Fibroblast of gingiva (primary cell): ENCODE measurements at places on chromosomes 2 and 18.

GRCh38 chr2:165055082-165055851 is 99.9 kb upstream of the SLC38A11 start:
- no peak for DNase-seq

GRCh38 chr2:204354442-204354856 is 190.8 kb upstream of the PARD3B start:
- no peak for DNase-seq

DNA sequence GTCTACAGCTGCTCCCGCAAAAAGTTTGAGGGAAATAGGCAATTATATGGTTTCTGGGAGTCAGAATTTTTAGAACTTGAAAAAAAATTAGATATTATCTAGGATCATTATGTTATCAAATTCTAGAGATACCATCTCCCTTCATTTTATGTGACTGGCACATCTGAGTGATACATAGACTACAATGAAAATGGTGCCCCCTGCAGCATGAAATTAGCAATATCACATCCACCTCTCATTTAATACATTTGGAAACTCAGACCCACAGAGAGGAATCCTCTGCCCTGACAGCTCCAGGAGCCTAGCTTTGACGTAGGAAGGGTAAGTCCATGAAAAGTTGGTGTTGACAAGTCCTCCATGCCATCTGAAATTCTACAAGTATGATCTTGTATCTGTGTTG is 381.6 kb downstream of the SUCLG1 start:
- no peak for DNase-seq

- no peak for DNase-seq
Measured at GRCh38 chr2:54606393-54606958, 117.0 kb upstream of the EML6 start.

DNA sequence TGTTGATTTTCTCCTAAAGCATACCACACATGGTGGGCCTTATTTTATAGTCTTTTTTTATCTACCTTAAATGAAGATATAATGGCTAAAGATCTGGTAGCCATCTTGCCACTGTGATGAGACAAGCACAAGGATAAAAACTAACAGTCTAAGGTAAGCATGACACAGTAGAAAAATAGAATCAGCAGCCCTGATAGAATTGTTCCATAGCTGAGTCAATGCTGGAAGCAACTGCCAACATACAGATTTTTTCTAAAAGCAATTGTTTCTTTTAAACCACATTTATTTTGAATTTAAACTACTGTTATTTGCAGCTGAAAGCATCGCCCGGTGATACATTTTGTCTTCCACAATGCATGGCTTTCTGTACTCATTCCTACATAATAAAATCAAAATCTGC is 1091.5 kb upstream of the CHAC2 start:
- DNase-seq, result no peak

GRCh38 chr18:22191923-22192322 is 22.5 kb downstream of the GATA6 start:
- DNase-seq, result no peak

DNA sequence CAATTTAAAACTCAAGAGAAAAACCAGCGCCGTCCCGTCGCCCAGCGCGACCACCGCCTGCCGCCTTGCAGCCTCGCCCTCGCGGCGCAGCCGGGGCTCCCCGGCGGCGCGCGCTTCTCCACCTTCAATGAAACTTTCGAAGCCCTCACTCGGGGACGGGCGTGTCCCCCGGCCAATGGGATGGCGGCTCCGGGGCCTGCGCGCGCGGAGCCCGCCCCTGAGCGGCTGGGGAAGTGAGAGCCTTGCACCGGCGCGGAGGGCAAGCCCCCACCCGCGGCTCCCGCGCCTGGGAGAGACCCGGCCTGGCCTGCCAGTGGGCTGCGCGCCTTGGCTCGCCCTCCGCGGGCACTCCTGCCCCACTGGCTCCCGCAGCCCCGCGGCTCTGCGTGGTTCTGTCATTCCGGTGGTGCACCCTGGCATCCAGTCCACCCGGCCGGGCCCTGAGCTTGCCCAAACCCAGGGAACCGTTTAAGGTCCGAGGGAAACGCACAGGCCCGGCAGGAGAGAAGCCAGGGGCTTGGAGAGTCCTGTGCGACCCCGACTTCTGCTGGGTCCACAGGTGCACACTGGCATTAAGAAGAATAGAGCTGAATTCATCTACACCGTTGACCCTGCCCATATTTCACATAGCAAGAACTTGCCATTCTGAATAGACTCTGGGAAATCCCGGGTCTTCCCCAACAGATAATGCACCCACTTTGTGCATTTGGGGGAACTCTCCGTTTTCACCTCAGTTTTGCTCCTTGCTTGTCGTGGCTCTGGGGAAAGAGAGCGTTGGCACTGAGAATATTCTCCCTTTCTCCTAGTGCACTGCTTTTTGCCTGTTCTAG is at the start of gene PIEZO2:
Gene PIEZO2, minus strand, starts transcription at position 129 of the 830 bp plus-strand sequence. CDS start 981 bp downstream, outside the sequence.
- DNase-seq, result no peak

DNA sequence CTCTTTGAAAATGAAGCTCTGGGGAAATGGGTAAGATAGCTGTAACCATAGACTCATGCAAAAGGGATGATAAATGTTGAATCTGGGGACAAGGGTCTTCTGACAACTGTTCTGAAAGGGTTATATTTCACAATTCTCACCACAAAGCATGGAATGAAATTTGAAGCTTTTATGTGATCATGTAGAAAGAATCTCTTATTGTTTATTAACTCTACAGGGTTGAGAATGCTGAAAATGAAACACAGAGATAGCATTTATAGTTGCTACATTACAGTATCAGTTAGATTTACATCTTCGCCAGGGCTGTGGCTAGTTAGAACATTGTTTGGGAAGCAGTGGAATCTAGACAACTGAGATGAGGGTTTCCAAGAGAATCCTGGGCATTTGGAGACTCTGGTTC is 97.4 kb upstream of the LHCGR start:
- peak; percentile 12 for DNase-seq

DNA sequence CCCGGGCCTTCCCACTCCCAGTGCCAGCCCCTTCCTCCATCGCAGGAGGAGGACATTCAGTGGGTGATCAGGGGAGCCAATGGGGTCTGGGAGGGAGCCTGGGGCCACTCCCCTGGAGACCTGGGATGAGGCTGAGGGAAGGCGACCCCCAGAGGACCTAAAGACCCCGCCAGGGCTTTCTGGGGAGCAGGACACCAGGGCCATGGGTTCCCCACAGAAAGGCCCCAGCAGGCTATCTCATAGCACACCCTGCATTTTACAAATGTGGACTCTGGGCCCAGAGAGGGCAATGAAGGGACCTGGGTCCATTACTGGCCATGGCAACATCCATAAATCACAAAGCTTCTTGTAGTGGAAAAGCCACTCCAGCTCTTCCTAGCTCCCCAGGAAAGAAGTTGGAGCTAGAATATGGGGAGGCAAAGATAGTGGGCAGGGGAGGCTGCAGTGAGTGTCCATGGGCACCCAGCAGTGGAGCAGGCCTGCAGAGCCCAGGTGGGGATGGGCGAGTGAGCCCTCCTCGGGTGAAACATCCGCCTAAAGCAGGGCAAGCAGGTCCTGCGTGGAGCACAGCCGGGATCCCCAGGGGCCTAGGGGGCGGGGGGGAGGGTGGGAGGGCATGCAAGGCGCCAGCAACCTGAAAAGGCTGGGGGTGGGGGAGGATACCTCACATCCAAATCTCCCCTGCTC is 13.8 kb downstream of the CYP26B1 start:
- no peak for DNase-seq

- no peak for DNase-seq
Measured at GRCh38 chr2:70942396-70943204, 6.9 kb downstream of the ATP6V1B1 start.

- DNase-seq, result no peak
Measured at GRCh38 chr2:240258685-240259084, 118.2 kb upstream of the OTOS start.

DNA sequence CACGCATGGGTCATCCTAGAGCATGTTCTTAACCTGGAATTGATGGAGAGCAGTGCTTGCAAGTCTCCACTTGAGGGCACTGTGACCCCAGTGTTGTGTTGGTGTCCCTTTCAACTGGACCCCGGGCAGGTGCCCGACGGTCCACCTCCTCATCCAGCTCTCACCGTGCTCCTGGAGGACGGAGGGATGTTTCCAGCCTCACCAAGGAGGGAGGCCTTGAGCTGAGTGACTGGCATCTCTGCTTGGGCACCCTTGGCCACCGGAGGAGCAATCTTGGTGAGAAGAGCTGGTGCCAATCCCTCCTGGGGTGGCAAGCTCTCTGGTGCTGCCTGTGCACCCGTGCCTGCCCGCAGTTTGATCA is 45.4 kb upstream of the ASB18 start:
- DNase-seq, result no peak

GRCh38 chr2:18290386-18290785 is 270.1 kb downstream of the RDH14 start:
- DNase-seq, result no peak

DNA sequence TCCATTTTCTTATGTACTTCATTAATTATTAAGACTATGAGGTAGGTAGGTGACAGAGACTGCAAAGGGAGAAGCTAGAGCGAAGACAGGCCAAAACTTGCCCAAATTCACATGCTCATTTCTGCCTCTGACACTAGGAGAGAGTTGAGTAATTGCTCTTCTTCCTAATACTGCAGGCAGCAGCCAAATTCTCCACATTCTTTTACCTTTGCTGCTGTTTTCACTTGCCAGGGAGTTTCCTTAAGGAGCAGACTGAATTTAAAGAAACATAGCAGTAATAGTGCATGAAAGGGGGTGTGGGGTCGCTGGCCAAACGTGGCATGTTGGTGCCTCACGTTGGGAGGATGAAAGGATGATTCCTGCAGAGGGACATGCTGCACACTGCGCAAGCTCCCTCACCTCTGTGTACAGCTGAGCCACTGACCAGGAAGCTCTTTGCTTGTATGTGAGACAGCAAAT is 12.3 kb downstream of the CRIM1 start:
- no peak for DNase-seq

DNA sequence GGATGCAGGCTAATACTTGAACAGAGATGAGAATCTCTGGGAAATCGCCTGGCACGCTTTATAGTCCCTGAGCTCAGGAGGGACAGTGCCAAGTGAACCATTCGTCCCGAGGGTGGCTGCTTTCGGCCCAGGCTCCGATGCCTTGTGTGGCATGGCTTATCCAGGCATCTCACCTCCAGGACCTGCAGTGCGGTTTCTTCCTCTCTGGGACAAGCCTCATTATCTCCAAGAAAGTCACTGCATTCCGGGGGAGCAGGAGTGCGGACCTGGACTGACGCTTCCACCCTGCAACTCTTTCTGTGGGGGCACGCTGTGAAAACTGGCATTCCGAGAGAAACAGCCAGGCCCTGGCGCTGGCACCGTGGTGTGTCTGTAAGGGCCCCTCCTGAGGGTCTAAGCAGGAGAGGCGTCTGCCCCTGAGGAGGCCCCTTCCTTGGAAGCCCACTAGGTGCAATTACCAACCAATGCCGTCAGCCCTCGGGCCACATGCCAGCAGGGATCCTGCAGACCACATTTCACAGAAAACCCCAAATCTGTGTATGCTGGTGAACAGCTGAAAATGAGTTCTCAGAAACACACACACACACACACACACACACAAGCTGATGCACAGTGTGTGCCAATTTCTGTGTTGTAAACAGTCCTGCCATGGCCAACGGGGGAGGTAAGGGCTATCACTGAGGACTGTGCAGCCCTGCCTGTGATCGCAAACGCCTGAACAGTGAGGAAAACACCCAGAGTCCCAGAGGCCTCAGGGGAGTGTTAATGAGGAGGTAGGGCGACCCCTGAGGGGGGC is 351.9 kb upstream of the SALL3 start:
- no peak for DNase-seq

GRCh38 chr18:42640160-42640559 is 475.3 kb downstream of the RIT2 start:
- no peak for DNase-seq
